Lung microvascular endothelial cell (primary cell): ENCODE measurements at places on chromosomes 5 and 9. TPM values are rescaled to one million over a fixed set of nuclear protein-coding genes. Genes with fewer than 3 reads are reported as not detected.

The RNF130 gene
- 16.8 and 37.7 TPM in 2 replicates for total RNA-seq

GRCh38 chr5:129384736-129385135 lies 75.4 kb upstream of the ADAMTS19 start:
- DNase-seq, result no peak

- DNase-seq, result no peak
Measured at GRCh38 chr5:79397080-79397479, 116.9 kb downstream of the HOMER1 start.

- DNase-seq, result no peak
Measured at GRCh38 chr9:61666849-61667371, 477.1 kb downstream of the SPATA31A7 start.

- DNase-seq, result no peak
Measured at GRCh38 chr5:57687596-57687995, 205.0 kb upstream of the ACTBL2 start.

- no peak for DNase-seq
Measured at GRCh38 chr9:38281196-38281595, 111.3 kb upstream of the ALDH1B1 start.

DNA sequence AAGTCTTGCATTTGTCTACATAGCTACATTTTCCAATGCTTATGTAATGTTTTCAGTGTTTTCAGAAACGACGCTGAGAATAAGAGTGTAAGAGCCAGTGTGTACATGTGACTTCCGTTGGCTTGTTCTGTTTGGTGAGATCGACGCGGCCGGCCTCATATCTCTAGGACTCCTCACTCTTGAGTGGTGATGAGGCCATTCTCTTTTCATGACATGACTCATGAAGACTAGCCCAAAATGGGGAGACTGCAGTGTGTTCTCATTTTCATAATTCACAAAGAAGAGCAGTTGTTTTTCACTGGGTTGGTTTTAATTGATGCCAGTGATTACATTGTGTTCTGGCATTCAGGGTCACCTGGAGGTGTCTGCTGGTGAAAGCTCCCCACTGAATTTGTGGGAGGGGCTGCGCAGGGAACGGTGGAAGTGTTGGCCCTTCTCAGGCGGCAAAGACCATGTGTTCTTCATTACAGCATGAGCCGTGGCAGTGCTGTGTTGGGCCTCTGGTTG lies 131.5 kb upstream of the OTULINL start:
- DNase-seq, result peak; percentile 54

DNA sequence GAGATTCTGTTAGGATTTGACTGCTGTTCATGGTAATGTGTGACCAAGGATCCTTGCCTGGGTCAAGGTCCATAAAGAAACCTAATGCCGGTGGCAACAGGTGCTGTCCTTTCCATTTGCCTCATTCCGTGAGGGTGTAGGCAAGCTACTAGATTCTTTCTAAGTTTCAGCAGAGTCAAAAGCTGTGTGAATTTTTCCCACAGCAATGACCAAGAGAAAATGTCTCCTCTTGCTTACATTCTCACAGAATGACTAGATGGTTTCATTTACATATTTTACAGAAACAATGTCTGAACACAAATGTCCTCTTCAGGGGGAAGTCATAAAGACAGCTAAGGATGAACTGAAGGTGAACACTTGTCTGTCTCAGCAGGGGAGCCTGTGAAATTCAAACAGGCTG lies 75.3 kb upstream of the SV2C start:
- DNase-seq, result no peak

- no peak for DNase-seq
Measured at GRCh38 chr9:103225702-103226646, 230.8 kb downstream of the CYLC2 start.
